ENCODE measurements at places on chromosomes 2 and 18. TPM values are rescaled to one million over a fixed set of nuclear protein-coding genes. Genes with fewer than 3 reads are reported as not detected.

DNA sequence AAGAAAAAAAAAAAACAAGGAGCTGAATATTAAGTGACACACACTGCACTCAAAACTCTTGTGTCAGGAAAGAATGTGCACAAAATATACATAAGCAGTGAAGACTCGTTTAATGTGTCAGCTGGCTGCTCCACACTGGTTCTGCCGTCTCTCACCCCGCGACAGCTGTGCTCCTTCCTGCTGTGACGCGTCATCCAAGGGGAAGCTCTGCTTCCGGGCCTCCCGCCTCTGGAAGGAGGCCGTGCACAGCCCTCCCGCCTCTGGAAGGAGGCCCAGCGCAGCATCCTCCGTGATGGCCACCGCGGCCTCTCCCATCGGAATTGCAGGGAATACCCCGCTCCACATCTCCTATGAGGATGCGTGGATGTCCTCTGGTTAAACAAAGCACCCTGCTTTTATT lies 151.0 kb downstream of the HDAC4 start:
- peaks cover 28% of the 10 kb centered on the region for H3K4me1 ChIP-seq
- no peak for DNase-seq
- H3K4me3 ChIP-seq: no peak overlapping the region
- H3K27ac ChIP-seq: peak overlapping the region; percentile 73

DNA sequence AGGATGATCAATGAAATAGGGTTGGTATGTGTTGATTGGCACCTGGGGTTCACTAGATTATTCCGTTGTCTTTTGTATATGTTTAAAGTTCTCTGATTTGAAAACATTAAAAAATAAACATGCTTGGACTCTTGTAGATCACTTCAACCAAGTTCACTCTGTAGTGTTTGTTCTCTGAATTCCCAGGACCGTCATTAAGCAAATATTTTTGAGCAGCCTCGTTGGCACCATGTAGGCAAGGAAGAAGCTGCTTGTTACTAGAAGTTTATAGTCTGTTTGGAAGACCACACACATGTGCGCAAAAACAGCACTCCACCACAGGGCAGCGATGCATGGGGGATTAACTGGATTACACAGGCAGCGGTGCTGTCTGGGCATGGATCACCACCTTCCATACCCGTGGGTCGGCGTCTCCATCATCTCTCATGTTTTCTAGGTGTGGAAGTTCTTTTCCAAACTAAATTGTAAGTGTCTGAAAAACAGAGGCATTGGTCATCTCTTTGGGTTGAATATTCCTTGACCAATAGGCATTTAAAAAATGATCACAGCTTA lies 212.2 kb downstream of the FHOD3 start:
- H3K36me3 ChIP-seq: peaks cover 2% of the 10 kb centered on the region
- DNase-seq: no peak
- no peaks in the 10 kb centered on the region for H3K27me3 ChIP-seq
- H3K27ac ChIP-seq: no peak overlapping the region

GRCh38 chr2:150607390-150607811 lies 119.9 kb upstream of the RND3 start:
- peaks cover 17% of the 10 kb centered on the region for H3K4me1 ChIP-seq
- no peak for DNase-seq
- H3K27ac ChIP-seq: no peak overlapping the region
- H3K27me3 ChIP-seq: no peaks in the 10 kb centered on the region
- no peaks in the 10 kb centered on the region for H3K36me3 ChIP-seq
- H3K4me3 ChIP-seq: no peak overlapping the region

DNA sequence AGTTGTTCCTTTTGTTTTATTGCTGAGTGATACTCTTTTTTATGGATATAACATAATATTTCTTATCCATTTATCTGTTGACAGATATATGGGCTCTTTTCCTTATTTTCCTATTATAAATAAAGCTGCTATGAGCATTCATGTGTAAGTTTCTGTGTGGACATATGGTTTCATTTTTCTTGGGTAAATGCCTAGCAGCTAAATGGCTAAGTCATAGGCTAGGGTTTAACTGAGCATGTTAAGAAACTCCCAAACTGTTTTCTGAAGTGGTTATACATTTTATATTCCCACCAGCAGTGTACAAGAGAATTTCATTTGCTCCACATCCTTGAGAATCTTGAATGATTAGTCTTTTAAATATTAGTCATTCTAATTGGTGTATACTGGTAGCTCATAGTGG lies 786.6 kb upstream of the CDH2 start:
- no peaks in the 10 kb centered on the region for H3K27me3 ChIP-seq
- DNase-seq: no peak
- H3K4me3 ChIP-seq: no peak overlapping the region
- no peaks in the 10 kb centered on the region for H3K4me1 ChIP-seq
- no peak overlapping the region for H3K27ac ChIP-seq

- H3K27me3 ChIP-seq: peaks cover 20% of the 10 kb centered on the region
- DNase-seq: no peak
- no peak overlapping the region for H3K4me3 ChIP-seq
- no peaks in the 10 kb centered on the region for H3K36me3 ChIP-seq
Observed at GRCh38 chr2:239496700-239497099, 95.9 kb upstream of the HDAC4 start.

DNA sequence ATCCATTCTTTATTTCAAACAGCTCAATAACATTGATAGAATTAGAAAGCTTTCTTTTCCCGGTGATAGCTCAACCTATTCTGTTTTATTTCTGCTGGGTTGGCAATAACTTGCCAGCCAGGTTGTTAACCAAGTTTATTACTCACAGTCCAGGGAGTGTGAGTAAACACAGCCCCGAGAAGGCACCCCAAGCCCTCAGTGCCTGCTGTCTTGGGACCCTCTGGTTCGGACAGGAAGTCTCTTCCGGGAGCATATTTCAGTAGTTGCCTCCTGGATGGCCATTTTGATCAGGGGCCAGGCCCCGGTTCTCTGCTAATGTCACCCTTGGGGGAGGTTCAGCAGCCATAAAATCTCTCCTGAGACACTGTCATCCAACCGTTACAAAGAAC lies 176.8 kb downstream of the INO80D start:
- H3K27me3 ChIP-seq: peaks cover 9% of the 10 kb centered on the region
- no peak overlapping the region for H3K4me3 ChIP-seq
- peaks cover 24% of the 10 kb centered on the region for H3K4me1 ChIP-seq
- no peak overlapping the region for H3K27ac ChIP-seq

GRCh38 chr2:70709275-70710037 lies 58.5 kb downstream of the ADD2 start:
- peaks cover 4% of the 10 kb centered on the region for H3K4me1 ChIP-seq
- DNase-seq: no peak
- H3K4me3 ChIP-seq: no peak overlapping the region
- H3K27ac ChIP-seq: no peak overlapping the region
- no peaks in the 10 kb centered on the region for H3K36me3 ChIP-seq

Gene CROCC2
- 0.32 TPM for total RNA-seq

Gene UGT1A10
- total RNA-seq: not detected

- peaks cover 5% of the 10 kb centered on the region for H3K4me1 ChIP-seq
- H3K27ac ChIP-seq: no peak overlapping the region
- peaks cover 13% of the 10 kb centered on the region for H3K36me3 ChIP-seq
- no peak overlapping the region for H3K4me3 ChIP-seq
Observed at GRCh38 chr2:99660616-99661406, 171.0 kb upstream of the REV1 start.

- no peak for DNase-seq
- H3K27ac ChIP-seq: no peak overlapping the region
- peaks cover 77% of the 10 kb centered on the region for H3K36me3 ChIP-seq
- H3K4me3 ChIP-seq: no peak overlapping the region
Observed at GRCh38 chr2:37205689-37206341, 9.5 kb downstream of the CEBPZOS start.

DNA sequence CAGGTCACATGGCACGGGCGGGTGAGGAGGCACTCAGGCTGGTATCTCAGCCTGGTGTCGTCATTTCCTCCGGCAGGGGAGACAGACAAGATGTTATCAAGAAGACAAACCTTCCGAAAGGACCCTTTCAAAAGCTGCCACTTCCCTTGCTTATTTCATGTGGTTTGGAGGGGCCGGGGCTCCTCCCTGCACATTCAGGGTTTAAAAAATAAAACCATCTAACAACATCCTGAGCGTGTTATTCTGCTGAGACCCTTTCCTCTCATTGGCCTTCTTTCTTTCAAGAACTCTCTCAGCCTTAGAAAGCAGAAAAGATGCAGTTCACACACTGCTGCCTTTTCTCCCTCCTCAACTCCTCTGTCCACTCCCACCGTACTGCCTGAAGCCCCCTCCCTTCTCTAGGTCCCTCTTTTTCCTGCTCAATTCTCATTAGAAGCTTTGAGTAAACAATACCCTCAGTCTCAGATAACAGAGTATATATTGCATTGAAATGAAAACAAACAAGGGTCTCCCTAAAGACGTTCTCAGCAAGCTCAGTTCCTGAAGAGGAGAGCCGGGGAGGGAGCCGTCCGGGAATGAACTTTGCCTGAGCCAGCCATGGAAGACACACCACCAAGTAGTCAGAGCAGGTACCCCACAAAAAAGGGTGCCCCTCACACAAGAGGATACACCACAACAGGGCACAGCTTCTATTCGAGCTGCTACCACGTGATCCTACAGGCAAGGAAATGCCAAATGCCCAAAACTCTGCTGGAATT lies 9.7 kb downstream of the SMAD7 start:
- H3K36me3 ChIP-seq: peaks cover 10% of the 10 kb centered on the region
- H3K27ac ChIP-seq: peak overlapping the region; percentile 94
- no peaks in the 10 kb centered on the region for H3K27me3 ChIP-seq
- peaks cover 97% of the 10 kb centered on the region for H3K4me1 ChIP-seq
- peak overlapping the region; percentile 99 for H3K4me3 ChIP-seq
- DNase-seq: no peak

DNA sequence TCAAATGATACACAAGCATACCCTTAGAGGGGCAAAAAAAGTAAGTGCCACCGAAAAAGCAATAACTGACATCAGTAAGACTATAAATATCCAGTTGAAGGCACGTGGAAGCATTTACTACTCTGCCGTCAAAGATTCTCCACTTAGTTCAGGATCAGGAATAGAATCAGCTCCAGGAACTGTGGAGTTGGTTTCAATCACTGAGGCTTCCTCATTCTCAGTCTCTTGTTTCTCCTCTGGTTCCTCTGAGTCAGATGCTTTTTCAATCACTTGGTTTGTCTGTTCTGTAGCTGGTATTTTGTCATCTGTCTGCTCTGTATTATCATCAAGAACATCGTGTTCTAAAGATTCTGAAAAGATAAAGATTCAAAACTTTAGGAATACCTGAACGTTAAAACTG lies 72.2 kb downstream of the LNPK start:
- H3K4me1 ChIP-seq: peaks cover 5% of the 10 kb centered on the region
- no peak overlapping the region for H3K27ac ChIP-seq
- no peak overlapping the region for H3K4me3 ChIP-seq
- DNase-seq: no peak
- H3K36me3 ChIP-seq: peaks cover 9% of the 10 kb centered on the region

Gene CNDP1
- total RNA-seq: 0.75 TPM

Gene IGFBP5
- total RNA-seq: 456 TPM

Gene COX7A2L
- total RNA-seq: 82.5 TPM

DNA sequence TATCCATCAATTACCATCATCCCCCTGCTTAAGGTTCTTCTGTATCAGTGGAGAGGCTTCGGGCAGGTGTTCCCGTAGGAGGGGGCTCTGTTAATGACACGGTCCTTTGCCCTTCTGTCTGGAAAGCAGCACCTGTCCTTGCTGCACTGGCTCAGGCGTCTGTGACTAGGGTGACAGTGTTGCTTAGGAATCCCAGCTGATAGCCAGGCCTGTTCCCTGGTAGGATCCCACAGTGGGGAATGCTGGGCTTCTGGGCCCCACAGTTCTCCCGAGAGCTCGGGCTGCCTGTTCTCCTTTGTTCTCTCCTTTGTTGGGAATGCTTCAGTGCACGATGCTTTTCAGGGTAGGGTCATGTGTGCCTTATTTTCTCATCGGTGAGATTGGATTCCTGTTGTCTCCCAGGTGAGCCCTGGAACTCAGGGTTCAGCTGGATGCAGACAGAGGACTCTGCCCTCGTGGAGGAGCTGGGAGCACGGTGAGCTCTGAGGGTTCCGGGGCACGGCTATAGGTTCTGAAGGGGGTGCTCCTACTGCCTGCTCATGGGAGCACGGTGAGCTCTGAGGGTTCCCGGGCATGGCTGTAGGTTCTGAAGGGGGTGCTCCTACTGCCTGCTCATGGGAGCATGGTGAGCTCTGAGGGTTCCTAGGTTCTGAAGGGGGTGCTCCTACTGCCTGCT lies 9.6 kb downstream of the SNTG2 start:
- H3K27ac ChIP-seq: no peak overlapping the region
- H3K27me3 ChIP-seq: peaks cover 44% of the 10 kb centered on the region
- no peak overlapping the region for H3K4me3 ChIP-seq
- H3K36me3 ChIP-seq: no peaks in the 10 kb centered on the region
- H3K4me1 ChIP-seq: peaks cover 6% of the 10 kb centered on the region

Gene IL18R1
- 0.71 TPM for total RNA-seq

DNA sequence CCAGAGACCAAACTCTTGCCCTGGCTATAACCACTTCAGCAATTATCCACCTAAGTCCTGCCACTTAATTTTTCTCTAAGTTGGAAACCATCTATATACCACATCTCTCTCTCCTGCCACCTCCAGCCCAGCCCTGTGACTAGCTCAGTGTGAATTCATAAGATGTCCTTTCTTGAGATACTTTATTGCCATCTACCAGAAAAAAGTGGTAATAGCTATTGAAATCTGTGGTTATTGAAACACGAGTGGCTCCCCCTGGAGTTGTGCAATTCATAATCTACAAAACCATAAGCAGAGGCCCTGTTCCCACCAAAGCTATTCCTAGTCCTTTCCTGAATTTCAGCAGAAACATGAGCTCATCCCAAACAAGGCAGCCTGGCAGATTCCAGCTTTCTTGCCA lies 324.0 kb downstream of the TXNL1 start:
- H3K27ac ChIP-seq: no peak overlapping the region
- no peaks in the 10 kb centered on the region for H3K27me3 ChIP-seq
- peaks cover 6% of the 10 kb centered on the region for H3K4me1 ChIP-seq
- no peaks in the 10 kb centered on the region for H3K36me3 ChIP-seq
- DNase-seq: no peak

Gene SS18
- 95.2 TPM for total RNA-seq

Gene EML6
- total RNA-seq: 0.93 TPM

Gene IL1B
- 1.7 TPM for total RNA-seq
